Stimulated activated CD4-positive, alpha-beta T cell treated with anti-CD3 and anti-CD28 coated beads, Interleukin-2, amount 100 ng/mL, for 24 hours (primary cell): ENCODE measurements at places on chromosomes 5 and 9.

DNA sequence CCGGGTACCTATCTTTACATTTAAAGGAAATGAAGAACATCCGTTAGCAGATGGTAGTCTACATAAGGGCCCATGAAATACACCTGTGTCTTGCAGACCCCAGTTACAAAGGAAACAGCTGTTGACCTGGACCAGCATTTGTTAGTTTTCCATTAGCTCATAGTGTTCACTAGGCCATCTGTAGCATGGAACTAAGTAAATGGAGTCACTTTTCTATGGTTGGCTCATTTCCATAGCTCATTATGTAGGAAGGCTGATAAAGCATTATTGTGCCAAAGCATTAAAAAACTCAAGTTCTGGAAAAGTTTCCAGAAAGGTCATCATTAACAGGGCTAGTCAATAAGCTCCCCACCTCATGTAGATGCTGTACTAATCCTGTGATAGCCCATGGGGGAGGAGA, 62.1 kb downstream of the PCSK1 start:
- DNase-seq = no peak

DNA sequence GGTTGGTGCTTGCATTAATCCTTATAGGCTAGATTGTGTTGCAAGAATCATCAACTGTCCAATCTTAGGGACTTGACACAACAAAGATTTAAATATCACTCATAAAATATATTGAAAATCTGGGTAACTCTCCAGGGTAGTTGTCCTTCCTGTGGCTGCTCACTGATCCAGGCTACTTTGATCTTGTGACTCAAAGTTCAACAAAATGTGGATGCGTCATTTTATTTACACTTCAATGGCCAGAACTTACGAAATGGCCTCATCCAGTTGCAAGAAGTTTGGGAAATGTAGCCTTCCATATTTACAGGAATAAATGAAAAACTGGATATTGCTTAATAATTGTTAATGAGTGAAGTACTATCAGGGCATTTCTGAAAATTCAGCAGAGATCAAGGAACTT, 235.5 kb upstream of the ACTBL2 start:
- no peak for DNase-seq

DNA sequence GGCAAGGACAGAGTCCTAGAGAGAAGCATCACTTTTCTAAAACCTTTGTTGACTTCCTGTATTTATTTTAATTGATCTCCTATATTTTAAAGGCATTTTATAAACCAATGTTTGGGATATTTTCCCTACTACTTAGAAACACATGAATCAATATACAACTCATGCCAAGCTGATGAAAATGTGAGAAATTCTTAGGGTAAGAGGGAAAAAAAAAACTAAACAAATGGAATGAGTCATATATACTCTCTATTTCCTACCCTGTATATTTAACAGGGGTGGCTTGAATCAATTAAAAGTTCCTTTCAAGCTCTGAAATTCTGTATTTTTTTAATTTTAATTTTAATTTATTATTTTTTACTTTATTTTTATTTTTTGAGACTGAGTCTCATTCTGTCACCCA, 19.6 kb downstream of the BAAT start:
- no peak for DNase-seq

GRCh38 chr5:17365811-17366138, 132.3 kb upstream of the TAF11L2 start:
- DNase-seq = no peak

DNA sequence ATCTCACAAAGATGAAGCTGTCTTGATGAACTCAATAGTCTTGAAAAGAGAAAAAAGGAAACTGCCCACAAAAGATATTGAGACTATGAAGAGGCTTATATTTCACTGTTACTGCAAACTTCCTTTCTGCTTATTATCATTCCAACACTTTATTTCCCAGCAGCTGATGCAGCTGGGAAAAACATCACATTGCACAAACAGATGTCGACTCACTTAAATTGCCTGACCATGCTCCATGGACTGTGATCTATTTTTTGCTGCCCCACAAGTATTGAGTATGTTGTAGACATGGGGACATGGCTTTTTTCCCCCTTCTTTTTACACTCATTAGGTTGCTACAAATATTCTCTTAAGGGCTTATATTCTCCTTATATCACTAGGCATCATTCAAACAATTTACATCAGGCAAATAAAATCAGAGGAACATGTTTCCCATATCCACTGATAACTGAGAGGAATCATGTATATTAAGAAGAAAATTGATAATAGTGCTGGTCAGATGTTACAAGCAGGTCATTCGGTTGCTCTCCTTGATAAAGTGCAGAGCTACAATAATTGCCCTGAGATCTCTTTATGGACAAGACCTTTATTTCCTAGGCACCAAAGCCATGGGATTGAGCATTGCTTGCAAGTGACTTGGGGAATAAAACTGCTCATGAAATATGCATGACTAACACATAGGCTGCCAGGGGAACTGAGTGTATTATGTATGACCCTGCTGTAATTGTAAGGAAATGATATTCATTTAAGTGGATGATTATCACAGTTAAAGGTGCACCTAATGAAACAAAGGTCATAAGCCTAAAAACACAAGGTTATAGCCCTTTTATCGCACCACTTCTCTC, 509.9 kb downstream of the ZNF608 start:
- no peak for DNase-seq

DNA sequence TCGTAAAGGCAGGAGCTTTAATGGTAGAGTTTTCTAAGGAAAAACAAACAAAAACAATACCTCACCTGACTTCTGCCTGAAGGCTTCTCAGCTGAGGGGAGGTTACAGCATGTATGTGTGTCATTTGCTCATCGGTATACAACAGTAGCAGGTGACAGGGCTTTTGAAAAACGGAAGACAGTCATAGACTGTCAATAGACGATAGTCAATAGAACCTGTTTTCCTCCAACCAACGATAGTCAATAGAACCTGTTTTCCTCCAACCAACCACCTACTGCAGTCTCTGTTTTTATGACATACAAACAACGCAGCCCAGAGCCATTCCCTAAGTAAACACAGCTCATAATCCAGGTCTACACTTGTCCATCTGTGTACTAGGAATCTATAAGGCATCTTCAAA, 74.6 kb downstream of the RETREG1 start:
- no peak for DNase-seq

- no peak for DNase-seq
Observed at GRCh38 chr5:24264547-24264946, 380.2 kb downstream of the CDH10 start.

- DNase-seq = no peak
Observed at GRCh38 chr5:53928641-53929040, 368.2 kb downstream of the NDUFS4 start.

- no peak for DNase-seq
Observed at GRCh38 chr5:82106207-82106606, 134.4 kb downstream of the ATG10 start.

DNA sequence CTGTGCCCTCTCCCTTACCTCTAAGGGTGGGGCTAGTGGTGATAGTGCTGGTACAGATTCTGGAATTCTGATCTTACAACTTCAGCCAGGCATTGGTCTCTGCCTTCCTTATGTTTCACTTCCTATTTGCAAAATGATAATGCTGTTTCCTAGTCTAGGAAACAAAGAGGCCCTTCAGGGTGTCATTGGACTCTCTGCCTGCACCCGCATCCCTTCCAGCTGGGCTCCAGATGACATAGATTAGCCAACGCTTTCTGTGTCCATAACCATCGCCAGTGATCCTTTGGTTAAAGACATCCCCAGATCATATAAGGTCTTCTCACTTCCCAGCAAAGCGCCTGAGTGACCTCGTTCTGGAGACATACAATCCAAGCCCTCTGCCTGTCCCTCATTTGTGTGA, 180.7 kb downstream of the ERCC6L2 start:
- DNase-seq = no peak

GRCh38 chr5:71932131-71932654, 175.1 kb upstream of the MAP1B start:
- DNase-seq = no peak

- no peak for DNase-seq
Observed at GRCh38 chr5:166178411-166179080, 2112.9 kb upstream of the WWC1 start.

GRCh38 chr5:92641031-92641962, 939.7 kb downstream of the NR2F1-AS1 start:
- no peak for DNase-seq

DNA sequence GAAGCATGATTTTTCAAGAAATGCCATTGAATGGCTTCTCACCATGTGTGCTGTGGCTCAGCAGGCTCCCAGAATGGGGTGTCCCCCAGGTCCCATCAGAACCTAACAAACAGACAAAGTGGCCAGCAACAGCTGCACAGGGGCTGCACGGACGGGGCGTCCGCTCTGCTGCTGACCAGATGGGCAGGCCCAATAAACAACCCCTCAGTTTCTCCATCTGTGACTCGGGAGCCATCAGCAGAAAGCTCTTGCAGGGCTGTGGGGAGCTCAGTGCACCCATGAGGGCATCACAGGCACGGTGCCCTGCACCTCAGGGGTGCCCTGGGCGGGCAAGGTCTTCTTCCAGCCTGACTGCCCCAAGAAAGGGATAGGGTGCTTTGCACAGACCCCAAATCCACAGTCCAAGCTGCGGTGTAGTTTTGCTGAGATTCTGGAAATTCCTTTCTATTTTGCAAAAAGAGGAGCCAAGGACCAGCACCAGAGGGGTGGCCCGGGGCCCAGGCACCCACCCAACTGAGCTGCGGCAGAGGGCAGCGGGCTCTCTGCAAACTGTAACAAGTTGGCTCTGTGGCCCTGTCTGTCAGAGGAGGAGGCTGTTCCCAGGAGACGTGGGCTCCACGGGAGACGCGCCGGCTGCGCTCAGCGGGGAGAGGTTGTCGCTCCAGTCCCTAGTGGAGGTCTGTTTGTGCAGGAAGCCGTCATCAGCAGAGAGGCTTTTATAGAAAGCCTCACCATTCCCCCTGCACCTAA, 138.7 kb upstream of the PPP1R26 start:
- no peak for DNase-seq

DNA sequence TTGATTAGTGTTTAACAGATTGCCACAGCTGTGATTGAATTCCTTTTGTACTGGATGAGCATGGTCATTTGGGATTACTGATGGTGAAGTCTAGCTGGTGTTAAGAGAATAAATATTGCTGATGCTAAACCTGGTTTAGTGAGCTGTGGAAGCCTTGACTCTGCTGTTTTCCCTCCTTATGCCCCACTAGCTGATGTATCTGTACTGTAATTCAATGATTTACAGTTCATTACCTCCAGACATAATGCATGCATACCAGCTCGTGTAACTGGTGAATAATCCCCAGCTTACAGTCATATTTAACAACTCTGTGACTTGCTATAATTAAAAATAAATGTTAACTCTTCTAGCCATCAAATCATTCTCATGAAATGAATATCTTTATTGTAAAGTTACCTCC, 1.7 kb upstream of the CMYA5 start:
- DNase-seq = no peak

DNA sequence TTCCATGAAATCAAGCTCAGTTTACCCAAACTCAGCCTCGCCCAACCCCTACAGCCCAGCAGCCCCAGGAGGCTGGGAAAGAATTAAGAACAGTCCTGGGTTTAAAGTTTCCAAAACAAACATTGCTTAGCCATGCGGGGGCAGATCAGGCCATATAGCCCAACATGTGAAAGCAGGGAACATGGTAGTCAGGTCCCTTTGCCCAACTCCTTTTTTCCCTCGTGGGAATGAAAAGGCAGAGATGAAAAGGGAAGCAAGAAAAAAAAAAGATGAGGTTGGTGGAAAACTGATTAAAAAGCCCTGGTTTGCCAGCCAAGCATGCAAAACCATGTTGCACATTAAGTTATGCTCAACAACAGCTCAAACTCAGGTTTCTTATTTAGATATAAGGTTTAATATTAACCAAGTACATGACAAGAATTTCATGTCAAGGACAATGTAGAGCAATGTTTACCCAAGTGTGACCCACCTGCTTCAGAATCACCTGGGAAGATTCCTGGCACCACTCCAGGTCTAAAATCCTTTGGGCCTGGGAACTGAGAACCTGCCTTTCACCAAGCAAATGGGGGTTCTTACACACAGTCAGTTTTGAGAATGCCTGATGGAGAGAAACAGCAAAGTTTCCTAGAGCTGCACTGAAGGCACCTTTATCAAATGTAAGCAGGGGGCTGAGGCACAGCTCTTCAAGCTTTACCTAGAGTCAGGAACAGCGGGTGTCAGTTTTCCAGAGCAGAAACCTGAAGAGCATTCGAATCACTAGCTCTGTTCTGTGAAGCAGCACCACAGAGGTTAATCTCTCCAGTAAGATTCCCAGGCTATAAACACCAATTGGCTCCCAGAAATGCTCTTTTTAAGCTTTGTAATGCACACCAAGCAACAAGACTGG, 1.7 kb downstream of the FREM1 start:
- no peak for DNase-seq

- DNase-seq = no peak
Observed at GRCh38 chr9:18594837-18595236, 120.9 kb downstream of the ADAMTSL1 start.

DNA sequence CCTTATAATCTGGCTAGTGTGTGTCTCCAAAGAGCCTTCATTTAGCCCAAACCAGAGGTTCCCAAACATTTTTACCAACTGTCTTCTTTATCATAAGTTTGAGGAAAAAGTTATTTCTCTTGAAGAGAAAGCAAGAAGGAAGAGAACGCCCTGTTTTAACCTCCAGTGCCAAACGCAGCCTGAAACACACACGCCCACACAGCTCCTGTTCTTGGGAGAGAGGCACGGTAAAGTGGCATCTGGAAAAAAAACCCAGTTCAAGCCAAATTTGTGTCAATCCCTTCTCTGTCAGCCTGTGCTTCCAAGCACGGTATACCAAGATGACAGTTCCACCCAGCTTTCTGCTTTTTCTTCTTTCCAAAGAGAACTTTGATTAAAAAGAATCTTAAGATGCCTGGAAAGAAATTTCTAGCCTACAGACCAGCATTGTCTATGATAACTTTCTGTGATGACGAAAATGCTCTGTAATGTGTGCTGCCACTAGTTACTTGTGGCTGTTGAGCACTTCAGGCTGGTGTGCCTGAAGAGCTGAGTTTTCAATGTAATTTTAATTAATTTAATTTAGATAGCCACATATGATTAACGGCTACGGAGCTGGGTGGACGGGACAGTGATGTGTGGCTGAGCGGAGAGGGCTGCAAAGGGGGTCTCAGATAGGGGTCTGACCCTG, 62.3 kb downstream of the ACER2 start:
- DNase-seq = no peak

- DNase-seq = no peak
Observed at GRCh38 chr9:135478829-135479468, 633 bp upstream of the PPP1R26 start.

GRCh38 chr9:33703430-33704102, 91.8 kb upstream of the PRSS3 start:
- DNase-seq = no peak

DNA sequence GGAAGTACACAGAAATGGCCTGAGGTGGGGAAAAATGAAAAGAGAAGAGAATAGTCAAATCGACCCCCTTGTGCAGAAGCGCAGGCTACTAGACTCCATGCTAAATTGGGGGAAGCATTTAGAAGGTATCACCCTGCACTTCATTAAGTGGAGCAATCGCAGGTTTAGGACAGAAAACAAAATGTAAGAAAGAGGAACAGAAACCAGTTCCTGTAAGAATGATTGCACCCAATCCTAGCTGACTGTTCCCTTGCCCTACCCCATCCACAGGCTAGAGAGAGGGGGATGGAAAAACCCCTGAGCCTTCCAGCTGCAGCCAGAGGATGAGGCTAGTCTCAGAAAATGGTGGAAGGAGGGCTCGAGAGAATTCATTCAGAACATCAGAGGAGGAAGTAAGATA, 23.9 kb upstream of the PPP1R2B start:
- no peak for DNase-seq

- no peak for DNase-seq
Observed at GRCh38 chr5:75361310-75361709, 24.3 kb downstream of the HMGCR start.
